Peyer's patch (tissue), 4 donors: ENCODE measurements at places on chromosomes 11 and 22. TPM values are rescaled to one million over a fixed set of nuclear protein-coding genes. Genes with fewer than 3 reads are reported as not detected.
A peak's percentile ranks its signal among the peaks of the same experiment; 100 is the strongest.

DNA sequence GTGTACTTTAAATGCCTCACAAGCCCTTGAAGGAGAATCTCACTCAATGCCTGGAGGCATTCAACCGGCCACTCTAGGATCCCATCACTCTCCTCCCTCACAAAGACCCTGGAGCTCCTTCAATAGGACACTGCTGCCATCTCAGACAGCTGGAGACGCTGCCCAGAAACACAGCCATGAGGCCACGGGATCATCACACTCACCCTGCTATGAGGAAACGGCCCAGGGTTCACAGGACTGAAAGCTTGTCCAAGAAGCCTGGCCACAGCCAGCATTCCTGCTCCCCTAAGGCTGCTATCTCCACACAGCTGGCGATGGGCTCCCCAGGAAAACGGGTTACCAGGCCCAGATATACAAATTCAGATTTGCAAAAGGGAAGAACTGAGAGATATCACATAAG is 13.2 kb downstream of the CARS1 start:
- no peak for DNase-seq

DNA sequence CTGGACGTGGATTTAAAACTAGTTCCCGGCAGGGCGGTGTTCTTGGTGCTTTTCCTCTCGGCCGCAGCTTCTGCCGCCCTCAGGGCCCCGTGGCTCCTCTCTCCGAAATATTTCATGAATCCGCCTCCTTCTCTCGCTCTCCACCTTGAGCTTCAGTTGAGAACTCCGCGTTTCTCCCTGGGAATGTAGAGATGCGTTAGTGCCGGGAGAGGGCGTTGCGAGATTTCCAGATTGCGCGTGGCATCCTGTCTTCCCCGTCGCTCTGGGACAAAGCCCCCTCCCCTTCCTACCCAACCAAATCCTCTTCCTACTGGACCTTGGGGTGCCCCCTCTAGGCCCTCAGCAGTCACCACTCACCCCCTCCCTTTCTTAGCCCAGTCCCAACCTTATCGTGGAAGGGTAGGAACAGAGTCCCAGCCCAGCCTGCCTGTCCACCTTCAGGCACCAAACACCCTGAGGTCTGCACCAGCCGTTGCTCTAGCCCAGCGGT is 15.5 kb upstream of the RAC2 start:
- peak; percentile 42 for DNase-seq

- DNase-seq: no peak
These were observed 7.6 kb downstream of the HARBI1 start for GRCh38 chr11:46609386-46609785.

DNA sequence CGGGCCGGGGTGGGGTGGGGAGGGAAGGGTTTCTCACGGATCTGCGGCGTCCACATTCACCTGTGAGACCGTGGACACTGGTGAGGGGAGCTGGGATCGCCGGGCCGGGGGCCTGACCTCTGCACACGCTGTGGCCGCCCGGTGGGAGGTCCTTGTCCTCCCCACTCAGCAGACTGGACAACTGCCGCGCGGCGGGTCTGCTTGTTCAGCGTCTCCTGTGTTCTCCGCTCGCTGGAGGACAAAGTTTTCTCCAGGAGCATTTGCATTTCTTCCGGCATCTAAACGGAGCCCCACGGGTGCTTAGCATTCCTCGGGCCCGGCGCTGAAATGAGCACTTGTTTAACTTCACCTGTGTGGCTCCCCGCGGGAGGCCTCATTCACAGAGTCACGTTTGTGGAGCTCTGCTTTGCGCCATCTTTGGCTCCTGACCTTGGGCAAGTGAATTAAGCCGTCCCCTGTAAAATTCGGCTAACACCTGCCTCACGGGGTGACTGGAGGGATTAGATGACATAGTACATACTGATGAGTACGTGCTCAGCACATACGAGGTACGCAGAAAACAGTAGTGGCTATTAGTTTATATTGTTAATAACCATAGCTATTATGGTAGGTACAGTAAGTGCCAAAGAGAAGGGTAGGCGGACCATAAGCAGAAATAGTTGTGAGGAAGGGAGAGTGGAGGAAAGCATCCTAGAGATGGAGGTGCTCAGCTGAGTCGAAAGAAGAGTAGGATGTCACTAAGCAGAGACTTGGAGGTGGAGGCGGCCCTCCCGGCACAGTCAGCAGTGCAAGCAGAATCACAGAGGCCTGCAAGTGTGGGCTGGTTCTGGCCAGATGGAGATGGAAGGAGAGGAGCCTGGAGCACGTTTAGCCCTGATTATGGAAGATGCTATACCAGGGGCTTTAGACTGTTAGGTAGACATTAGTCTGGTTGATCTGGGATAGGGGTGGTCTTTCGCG is 885 bp downstream of the TRMU start:
- no peak for DNase-seq

GRCh38 chr11:40168414-40168813 is 1291.0 kb downstream of the LRRC4C start:
- no peak for DNase-seq

Gene OR5D14
- not detected for total RNA-seq

DNA sequence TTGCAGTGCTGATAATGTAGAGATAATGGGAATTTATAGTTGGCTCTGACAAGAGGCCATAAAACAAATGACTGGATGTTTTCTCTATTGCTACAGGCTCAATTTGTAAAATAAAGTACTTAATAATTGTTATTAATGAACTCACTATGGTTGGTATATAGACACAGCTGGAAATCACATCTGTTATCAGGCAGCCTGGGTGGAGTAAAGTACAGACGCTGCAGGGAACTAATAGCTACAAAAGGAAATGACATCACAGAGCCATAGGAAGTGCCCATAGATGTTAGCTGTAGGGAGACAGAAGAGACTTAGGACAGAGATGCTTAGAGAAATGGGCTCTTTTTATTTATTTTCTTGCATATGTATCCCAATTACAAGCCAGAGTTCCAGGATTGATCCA is 81.0 kb upstream of the SNX19 start:
- DNase-seq: no peak

- no peak for DNase-seq
These were observed 32.6 kb upstream of the PICALM start for GRCh38 chr11:86101493-86101892.

- no peak for DNase-seq
These were observed 2.8 kb downstream of the PDXP start for GRCh38 chr22:37661160-37661924.

Gene PAFAH1B2
- total RNA-seq: 45.4 TPM

- no peak for DNase-seq
These were observed 5.6 kb downstream of the DUSP18 start for GRCh38 chr22:30662040-30662439.

Gene MS4A3
- not detected for total RNA-seq

DNA sequence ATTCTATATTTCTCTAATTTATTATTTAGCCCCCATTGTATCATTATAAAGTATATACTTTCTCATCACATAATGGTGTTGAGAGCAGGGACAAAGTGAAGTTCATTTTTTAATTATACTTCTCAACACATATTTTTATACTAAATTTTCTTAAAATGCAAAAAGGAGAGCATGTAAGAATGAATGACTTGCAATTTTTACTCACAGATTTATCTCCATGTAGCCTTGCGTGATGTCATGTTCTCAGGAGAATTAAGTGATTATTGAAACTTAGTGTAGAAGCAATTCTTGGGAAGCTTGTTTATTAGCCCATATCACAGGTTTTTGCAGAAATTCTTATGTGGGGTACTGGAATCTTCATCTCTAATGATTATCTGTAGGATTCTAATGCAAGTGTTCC is 682 bp upstream of the OR5M11 start:
- DNase-seq: no peak

Gene MMP12
- not detected for total RNA-seq

Gene OR52I2
- not detected for total RNA-seq

- no peak for DNase-seq
These were observed 72.1 kb downstream of the PTPRJ start for GRCh38 chr11:48052183-48053044.

Gene UPK3A
- not detected for total RNA-seq

DNA sequence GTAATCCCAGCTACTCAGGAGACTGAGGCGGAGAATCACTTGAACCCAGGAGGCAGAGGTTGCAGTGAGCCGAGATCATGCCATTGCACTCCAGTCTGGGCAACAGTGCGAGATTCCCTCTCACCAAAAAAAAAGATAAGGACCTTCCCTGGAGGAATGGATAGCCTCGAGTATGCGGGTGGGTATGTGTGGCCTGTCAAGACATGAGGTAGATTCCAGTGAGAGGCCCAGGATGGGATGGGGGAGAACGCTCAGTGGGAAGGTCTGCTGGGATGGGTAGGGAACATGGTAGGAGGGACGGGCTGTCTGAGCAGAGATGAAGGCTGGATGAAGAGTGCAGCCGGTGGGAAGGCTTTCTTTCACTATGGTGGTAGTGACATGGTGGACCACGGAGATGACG is 39.0 kb upstream of the YWHAH start:
- no peak for DNase-seq

DNA sequence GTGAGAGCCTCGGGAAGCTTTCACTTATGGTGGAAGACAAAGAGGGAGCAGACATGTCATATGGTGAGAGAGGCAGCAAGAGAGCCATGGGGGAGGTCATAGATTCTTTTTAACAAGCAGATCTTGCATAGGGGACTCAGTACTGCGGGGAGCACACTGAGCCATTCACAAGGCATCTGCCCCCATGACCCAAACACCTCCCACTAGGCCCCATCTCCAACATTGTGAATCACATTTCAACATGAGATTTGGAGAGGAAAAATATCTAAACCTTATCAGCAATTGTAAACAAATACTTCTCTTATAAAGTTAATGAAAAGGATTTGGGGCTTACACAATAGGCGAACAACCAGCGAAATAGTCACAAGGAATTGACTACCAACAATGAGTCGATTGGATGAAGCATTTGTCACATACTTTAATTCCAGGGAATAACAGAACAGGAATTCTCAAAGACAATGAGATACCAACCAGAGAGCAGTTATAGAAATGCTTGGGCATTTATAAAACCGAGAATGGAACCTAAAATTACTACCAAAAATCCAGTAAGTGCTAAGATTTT is 7.3 kb downstream of the DDI1 start:
- DNase-seq: no peak

DNA sequence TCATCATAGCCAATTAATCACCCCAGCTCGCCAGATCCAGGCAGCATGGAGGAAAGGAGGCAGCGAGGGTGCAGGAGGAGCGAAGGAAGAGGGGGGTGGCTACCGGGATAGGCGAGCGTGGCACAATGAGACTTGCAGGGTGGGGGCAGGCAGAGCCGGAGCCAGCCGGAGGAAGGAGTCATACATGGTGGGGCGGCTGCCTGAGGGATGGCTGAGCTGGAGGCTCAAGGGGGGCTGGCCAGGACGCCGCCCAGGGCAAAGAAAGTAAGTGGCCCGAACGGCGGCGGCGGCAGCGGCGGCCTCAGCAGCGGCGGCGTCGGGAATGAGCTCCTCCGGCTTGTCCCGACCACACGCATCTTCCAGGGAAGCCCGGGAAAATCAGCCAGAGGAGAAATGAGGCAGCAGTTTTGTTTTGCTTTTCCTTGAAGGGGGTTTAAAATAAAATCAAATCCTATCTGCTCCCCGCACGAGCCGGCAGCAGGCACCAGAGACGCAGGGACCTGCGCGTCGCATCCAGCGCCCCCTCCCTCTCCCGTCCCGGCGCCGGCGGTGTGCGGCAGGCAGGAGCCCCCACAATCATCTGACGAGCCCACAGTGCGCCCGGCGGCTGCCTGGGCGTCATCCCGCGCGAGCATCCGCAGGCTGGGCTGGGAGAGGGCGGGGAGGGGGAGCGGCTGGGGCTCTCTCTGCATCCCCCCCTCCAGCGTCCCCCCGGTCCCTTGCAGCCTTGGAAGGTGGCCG is 263.6 kb downstream of the CTTN start:
- no peak for DNase-seq

DNA sequence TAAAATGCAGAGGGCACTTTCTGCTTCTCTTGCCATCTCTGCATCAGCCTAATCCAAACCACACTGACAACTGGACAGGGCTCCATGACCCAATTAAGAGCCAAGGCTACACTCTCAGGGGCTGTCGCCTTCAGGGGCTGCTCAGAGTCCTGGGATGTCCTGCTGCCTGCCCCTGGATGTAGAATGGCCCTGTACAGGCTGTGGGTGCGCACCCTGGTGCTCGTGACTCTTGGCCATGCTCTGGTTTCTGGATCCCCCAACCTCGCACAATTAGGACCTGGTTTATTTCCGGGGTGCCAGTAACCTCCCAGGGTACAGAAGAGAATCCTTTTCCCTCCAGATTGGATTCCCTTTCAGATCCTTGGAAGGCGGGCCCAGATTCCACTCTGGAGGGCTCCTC is 11.3 kb downstream of the IFT27 start:
- no peak for DNase-seq

DNA sequence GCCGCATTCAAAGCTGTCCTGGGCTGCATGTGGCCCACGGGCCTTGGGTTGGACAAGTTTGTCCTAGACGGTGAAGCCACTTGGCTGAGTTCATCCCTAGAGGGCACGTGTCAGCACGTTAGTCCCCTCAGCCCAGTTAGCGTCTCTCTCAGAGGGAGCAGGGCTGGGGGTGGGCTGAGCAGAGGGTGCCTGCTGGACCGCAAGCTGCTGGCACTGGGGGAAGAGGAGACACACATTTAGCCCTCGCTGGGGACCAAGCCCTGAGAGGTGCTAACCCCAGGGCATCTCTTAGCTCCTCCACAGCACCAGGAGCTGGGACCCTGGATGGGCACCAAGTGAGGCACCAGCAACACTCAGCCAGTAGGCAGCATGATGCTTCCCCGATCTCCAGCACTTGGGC is 107.0 kb downstream of the SHANK2 start:
- no peak for DNase-seq

DNA sequence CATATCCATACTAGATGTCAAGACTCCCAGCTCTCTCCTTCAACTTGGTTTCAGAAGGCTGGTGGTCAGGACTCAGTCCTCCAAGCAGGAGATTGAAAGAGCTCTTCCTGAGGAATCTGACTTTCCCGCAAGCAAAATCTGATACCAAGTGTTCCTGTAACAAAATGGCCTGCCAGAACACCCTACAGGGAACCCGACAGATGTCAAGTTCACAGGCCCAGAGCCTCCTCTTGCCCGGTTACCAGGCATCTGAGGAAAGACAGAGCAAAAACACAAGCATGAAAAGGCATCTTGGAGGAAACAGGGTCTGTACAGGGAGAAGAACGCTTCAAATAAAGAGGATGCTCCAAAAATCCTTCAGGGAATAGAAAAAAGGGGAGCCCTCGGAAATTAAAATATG is 8.7 kb upstream of the KCNJ5 start:
- DNase-seq: no peak

DNA sequence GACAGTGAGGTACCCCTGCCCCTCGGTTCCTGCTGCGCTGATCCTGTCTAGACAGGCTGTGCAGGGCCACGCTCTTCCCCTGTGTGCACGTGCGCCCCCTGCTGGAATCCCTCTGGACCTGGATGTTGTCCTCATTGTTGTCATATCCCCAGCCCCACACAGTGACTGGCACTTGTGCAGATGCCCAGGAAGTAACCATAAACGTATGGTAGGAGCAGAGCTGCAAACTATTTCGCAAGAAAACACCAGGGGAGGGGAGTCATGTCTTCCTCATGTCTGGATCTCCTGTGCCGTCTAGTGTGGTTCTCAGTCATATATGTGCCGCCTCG is 114.7 kb downstream of the CRYBB2 start:
- DNase-seq: peak; percentile 73

Gene IGLL5
- total RNA-seq: 35.5 TPM

- DNase-seq: no peak
These were observed 234.3 kb upstream of the TENM4 start for GRCh38 chr11:79675081-79675480.

Gene FREY1
- total RNA-seq: not detected
